ENCODE measurements at places on chromosomes 16 and 17.

- no peak for DNase-seq
Observed at GRCh38 chr17:1577182-1577581, 14.6 kb upstream of the PITPNA start.

DNA sequence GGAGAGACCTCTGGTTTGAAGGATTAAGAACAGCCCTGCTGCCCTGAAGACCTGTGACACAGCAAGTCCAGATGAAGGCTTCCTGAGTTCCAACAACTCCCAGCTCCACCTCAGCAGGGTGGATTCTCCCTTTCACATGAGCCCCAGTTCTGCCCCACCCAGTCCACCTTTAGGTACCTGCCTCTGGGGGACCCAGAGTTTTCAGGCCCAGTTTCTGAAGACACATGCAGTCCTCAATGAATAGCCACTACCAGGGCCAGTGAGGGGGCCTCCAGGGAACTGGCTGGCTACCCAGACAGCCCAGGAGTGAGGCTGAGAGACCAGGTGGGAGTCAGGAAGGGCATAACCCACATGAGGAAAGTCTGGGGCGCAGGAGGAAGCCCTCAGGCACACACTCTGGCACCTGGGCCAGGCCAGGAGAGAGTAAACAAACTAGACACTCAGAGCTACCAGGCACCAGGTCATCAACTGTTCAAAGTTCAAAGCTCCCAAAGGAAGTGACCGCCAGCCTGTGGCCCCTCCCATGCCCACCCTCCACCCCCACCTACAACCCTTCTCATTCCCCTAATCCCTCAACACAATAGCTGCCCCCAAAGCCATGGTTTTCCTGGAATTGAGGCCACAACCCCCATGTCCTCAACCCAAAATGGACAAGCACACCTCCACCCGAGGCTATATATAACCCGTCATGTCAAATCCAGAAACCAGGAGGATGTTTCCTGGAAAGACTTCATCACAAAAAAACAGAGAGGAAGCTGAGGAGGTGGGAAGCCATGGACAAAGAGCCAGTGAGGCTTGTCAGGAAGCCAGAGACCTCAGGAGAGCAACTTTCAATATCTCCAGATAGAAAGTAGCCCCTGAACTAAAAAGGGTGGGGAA is 2.1 kb downstream of the MYO18A start:
- DNase-seq, result no peak

GRCh38 chr17:53150101-53150698 is 672.5 kb upstream of the KIF2B start:
- no peak for DNase-seq

- DNase-seq, result no peak
Observed at GRCh38 chr17:5516060-5516792, 29.9 kb downstream of the MIS12 start.

DNA sequence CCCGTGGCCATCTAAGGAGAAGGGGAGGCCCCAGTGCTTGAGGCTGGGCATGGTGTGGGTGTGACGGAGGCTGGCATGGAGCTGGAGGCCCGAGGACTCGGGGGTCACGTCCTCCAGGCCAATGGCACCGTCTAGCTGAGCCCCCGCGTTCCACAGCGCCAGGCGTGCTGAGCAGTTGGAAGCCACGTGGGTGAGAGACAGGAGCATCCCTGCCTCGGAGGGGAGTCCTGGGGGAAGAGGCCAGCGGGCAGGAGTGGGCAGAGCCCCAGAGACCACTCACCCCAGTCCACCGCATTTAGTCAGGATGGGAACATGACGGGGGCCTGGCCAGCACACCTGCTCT is 78.8 kb downstream of the RMI2 start:
- DNase-seq, result no peak

DNA sequence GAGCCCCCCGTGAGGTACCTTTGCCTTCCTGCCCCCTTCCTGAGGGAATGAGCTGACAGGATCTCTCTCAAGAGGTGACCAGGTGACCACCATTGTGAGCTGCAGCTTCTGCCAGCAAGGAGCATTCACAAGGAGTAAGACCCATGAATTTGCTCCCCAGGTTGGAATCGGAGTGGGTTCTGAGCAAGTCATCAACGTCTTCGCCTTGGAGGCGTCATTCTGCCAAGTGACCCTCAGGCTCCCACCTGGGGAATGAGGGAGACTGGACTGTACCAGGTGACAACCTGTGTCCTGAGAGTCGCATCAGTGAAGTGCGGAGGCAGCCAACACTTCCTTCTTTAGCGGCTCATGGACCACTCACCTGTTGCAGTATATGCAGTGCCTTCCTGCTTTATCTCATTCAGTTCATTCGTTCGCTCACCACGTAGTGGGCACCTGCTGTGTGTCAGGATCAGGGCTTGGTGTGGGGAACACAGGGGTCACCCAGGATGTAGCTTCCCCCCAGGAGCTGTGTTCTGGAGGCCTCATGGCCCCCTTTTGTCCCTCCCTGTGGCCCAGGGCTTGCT is 22.8 kb downstream of the WSCD1 start:
- no peak for DNase-seq

DNA sequence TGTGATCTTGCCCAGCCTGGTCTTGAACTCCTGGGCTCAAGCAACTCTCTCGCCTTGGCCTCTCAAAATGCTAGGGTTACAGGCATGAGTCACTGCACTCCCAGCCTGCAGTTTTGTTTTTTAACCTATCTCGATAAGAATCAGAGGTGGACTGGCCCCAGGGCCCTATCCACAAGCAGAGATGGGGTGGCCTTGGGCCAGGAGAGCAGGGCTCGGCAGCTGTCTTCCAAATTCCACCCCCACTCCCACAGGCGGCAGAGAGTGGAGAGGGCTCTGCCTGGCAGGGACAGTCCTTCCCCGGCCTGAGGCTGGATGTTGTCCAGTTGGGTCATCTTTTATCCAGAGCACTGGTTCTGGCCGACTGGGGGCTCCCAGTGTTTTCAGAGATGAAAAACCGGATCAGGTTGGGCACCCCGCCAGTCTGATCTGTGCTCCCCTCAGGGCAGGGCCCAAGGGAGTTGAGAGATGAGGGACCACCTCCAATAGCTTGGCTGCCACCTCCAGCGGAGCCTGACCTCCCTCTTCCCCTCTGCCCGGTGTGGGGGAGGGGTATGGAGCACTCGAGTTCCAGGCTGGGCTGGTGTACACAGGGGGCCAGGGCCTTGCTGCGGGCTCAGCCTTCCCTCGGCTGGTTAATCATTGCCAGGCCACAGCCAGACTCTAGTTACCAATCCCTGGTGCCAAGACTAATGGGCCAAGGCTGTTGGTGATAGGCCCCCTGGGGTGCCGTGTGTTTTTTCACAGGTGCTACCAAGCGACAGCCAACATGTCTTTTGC is 30.3 kb upstream of the MYO15B start:
- DNase-seq, result peak; percentile 73

GRCh38 chr16:30005341-30006094 is 5.3 kb downstream of the DOC2A start:
- DNase-seq, result no peak

DNA sequence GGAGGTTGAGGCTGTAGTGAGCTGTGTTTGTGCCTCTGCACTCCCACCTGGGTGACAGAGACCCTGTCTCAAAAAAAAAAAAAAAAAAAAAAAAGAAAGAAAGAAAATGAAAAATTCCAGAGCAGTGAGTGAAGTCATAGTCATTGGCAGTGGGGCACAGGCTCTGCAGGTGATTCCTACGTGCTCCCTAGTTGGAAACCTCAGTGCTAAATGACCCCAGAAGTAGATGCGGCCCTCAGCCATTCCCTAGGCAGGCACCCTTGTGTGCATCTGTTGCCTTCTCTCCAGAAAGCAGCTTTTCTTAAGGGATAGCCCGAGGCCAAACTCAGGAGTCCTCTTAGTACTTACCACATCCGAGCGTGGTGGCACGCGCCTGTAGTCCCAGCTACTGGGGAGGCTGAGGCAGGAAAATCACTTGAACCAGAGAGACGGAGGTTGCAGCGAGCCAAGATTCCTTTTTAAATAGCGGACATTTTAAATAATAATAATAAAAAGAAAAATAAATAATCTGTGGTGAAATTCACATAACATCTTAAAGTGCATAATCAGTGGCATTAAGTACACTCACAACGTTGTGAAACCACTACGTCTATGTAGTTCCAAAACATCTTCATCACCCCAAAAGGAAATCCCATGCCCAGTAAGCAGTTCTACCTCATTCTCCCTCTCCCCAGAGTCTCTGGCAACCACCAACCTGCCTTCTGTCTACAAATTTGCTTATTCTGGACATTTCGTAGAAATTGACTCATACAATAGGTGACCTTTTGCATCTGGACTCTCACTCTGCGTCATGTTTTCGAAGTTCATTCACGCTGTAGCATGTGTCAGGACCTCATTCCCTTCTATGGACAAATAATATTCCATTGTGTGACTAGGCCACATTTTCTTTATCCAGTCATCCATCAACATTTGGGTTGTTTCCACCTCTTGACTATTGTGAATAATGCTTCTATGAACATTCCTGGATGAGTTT is 12.5 kb upstream of the SPHK1 start:
- DNase-seq, result no peak

DNA sequence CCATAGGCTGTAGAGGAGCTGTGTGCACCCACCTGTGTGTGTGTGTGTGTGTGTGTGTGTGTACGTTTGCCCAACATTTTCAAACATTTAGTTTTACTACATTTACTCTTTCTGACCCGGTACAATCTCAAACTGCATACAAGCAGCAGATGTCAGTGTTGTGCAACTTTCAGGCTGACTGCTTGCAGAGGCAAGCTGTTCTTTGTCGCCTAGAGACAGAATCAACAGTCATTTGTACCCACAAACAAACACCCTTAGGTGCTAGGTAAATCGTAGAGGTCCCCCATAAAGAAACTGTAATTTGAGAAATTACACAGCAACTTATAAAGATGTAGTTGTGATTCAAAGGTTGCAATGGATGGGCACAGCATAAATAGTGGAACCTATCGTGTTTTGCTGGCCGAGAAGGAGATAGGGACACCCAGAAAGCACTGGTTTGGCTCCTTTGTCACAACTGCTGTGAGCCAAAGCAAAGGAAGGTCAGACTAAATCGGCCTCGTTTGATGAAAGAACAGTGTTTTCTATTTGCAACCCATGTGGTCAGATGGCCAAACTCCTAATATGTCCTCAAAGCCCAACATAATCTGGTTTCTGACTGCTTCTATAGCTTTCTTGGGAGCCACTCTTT is 478.4 kb downstream of the TOX3 start:
- peak; percentile 47 for DNase-seq

DNA sequence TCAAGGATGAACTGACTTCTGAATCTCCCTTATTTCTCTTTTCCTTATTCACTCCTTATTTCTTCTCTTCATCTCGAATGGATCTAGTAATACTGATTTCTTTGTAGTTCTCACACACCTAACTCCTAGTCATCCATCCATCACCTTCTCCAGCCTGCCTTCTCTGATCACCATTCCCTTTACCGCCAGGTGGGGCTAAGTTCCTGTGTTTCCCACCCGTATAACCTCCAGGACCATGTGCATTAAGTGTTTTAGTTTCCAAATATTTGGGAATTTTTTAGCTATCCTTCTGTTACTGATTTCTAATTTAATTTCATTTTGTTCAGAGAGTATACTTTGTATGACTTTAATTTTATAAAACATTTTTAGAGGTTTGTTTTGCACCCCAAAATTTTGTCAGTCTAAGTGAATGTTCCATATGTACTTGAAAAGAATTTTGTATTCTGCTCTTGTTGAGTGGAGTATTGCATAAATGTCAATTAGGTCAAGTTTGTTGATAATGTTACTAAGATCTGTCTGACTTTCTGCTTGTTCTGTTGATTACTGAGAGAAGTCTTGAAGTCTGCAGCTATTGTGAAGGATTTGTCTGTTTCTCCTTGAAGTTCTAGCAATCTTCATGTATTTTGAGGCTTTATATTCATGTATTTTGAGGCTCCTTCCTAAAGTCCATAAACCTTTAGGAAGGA is 8.8 kb downstream of the BPTF start:
- no peak for DNase-seq

DNA sequence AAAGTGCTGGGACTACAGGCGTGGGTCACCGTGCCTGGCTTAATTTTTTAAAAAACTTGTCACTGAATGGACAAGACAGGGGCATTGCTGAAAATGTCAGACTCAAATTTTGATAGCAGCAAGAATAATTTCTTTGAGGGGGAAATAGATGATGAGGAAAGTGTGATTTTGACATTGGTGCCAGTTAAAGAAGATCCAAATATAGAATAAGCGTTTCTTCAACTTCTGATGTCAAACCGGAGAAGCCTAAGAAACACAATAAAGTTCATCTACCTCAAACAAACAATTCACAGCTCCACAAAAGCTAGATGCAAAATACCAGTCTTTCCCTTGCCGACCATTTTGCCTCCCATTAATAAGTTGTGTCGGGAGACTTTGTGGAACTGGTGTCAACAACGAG is 4.5 kb downstream of the MT1X start:
- DNase-seq, result no peak

DNA sequence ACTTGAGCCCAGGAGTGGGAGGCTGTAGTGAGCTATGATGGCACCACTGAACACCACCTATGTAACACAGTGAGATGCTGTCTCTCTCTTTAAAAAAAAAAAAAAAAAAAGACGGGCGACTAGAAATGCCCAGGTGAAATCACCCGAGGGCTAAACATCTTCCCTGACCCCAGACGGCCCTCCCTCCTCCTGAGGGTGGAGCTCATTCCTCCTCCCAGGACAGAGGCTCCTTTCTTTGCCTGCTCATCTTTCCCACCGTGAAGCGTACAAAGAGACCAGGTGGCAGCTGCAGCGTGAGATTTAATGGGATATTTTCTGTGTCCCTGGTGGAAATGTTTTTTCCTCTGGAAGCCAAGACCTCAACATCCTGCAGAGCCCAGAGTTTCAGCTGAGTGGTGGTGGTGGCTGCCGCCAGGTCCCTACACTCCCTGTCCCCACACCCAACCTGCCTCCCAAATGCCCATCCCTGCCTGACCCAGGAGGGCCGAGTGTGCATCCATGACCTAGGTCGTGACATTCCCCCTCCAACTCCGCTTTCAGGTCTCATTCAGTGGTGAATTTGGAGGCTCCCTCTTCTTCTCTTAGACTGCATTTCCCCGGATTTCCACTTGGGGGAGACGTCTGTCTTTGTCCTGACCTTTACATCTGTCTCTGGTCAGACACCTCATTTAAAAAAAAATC is 14.4 kb upstream of the GPRC5B start:
- DNase-seq, result peak; percentile 28

- DNase-seq, result no peak
Observed at GRCh38 chr16:2008631-2009163, 924 bp downstream of the ZNF598 start.

DNA sequence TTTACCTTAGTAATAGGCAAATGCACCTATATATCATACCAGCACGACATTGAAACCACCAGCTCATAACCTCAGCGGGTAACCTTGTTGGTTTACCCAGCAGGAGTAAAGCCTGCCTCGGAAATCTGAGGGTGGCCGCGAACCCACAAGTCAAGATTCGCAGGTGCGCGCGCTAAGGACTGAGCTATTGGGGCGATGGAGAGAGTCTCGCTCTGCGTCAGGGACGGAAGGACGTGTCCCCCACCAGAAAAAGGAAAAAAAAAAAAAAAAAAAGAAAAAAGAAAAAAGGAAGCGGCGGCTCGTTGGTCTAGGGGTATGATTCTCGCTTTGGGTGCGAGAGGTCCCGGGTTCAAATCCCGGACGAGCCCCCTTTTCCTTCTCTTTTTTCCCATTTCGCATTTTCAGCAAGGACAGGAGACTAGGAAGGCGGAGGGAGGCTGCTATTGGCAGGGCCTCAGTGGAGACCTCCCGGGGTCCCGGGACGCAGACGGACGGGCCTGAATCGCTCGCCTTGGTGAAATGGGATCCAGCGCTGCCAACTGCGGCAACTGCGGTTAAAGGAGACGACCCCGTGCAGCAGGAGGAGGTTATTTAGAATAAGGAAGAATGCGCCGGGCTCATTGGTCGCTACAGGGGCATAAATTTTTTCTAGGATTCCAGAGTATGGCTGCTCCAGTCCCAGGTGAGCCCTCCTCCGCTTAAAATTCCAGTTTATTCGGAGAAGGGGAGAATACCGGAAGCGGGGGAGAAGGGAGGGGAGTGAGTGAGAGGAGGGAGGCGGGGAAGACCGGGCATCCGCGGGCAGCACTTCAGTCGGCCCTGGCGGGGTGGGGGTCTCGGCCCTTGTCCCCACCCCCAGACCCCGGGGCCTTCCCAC is at the start of gene OR1F1:
Gene OR1F1, plus strand, starts transcription at position 407 of the 877 bp plus-strand sequence.
- no peak for DNase-seq
